Upper lobe of left lung (tissue), 6 donors: ENCODE measurements at places on chromosomes 4 and X.

DNA sequence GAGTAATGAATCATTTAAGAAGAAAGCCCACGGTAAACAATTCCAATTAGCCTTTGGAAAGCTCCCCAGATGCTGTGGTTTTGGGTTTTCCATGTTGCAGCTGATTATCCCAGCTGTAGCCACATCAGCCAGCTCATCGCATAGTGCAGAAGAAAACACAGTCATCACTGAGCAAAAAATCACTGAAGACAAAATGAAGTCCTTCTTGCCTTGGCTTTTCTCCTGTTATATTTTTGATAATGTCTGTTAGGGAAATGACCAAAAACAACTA, 193.0 kb upstream of the C1QTNF7 start:
- DNase-seq: no peak

GRCh38 chrX:67619253-67619652, 75.4 kb downstream of the AR start:
- DNase-seq: no peak

- DNase-seq: no peak
These were observed 134.7 kb downstream of the SHROOM3 start for GRCh38 chr4:76569706-76570105.

- DNase-seq: peak; percentile 36
These were observed at the start of gene COL4A6 for GRCh38 chrX:108438110-108438623. Gene COL4A6, minus strand, starts transcription at chrX:108438422. Its CDS starts 226 bp downstream, at chrX:108438196.

DNA sequence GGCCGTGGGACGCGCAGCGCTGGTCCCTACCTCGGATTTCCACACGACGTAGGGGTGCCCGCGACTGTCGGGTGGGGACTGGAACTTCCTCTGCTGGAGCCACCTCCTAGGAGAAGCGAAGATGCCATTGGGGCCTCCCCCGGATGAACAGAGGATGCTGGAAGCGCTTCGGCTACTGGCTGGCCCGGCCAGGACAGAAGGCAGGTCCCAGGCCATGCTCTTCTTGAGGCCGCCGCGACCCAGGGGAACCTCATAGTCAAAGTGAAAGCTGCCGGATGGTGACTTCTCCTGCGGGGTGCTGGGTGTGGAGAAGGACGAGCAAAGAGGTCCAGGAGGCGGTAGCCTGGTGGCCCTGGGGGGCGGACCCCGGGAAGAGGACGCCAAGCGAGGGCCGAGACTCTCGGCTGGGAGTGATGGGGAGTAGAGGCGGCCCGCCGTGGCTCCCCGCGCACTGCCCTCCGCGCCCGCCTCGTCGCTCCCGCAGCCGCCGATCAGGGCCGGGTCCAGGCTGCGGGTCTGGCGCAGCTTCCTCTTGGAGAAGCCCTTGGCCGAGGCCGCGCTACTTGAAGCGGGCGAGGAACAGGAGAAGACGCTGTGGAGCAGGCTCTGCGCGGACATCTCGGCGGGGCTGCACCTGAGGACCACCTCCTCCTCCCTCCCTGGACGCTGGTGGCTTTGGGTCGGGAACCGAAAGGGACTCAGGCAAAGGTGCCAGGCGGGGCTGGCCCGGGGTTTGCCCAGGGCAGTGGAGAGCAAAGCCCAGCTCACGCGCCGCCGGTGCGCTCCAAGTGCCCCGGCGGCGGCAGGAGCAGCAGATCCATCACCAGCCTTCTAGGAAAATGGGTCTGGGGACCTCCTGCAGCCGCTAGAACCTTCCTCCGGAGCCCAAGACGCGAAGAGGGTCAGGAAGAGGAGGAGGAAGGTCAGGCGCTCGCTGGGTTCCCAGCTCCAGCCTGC, 1.2 kb downstream of the ARHGAP6 start:
- peak; percentile 44 for DNase-seq

DNA sequence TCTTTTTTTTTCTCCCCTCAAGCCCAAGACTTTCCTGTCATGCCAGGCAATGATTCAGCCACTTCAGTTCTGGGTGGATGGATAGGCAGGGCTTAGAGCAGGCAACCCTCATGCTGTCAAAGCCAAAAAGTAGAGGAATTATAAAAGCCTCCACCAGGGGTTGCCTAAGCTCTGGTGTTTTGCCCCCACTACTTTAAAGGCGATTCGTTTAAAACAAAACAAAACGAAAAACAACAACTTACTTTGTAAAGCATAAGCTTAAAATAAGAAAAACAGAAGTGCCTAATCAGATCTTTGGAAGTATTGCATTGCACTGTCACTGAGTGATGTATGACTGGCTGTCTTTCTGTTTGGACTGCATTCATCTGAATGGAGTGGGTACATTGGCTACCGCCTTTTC, 5.3 kb upstream of the IDS start:
- no peak for DNase-seq

GRCh38 chrX:123263747-123264146, 79.7 kb downstream of the GRIA3 start:
- DNase-seq: no peak

DNA sequence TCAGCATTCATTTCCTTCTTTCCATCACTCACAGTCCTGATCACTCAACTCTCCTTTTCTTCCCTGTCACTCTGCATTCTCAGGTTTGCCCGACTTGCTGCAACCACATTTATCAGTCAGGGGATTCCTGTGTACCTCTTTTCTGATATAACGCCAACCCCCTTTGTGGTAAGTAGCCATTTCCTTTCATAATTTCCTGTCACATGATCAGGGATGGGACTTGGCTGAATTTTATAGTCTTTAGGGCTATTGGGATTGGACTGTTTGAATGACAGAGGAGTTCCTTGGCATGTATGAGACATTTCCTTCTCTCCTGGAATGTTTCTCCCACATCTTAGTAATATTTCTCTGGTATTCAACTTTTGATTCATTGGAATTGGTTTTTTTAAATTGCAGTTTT, 11.0 kb downstream of the PGM2 start:
- no peak for DNase-seq

DNA sequence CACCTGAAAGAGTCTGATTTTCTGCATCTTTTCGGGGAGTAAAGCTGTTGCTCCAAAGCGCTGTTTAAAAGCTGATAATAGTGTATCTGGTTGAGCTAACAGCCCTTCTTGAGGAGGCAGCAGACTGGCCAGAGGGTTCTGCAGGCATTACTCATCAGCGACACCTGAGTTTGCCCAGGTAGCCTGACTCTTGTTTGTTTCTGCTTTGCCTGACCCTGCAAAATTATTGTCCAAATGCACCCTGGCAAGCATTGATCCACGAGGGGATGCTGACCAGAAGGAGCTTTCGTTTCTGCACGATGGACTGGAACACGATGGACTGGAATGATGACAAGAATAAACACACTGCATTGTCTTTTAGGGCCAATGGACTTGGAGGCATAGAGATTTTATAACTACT, 6.2 kb downstream of the CD99 start:
- DNase-seq: no peak

DNA sequence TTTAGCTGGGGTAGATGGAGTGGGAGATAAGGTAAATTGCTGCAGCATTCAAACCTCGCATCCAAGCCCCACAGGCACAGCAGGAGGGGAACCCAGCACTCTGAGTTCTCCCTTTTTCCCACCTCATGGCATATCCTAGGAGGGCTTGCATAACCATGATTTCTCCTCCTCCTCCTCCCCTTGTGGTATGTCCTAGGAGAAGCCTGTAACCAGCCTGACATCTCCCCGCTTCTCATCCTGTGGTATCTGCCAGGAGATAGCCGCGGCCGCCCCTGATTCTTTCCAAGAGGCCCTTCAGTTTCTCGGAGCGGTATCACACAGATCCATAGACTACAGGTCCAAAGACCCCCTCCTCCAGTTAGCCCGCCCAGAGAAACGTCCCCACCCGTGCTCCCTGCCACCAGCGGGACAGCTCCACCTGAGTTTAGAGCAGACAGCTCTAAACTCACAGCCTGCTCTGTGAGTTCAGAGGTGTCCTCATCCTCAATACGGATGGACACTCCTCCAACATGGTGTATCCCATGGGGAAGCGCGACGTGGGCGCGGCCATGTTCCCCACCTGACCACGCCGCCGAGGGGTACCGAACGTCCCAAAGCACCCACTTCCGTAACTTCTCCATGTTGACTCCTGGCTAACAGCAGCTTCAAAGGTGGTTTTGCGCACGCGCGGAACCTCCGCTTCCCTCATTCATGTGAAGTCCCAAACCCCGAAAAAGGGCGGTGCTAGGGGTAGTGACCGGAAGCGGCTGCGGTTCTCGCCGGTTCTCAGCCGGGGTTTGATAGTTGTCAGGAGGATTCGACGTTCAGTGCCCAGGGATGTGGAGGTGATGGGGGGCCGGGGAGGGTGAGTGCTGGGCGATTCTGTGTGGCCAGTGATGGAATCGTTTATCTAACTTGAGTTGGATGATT, at the start of gene ZNF81:
ZNF81 (plus strand) TSS at position 739 of the 909 bp plus-strand sequence. CDS start 9,366 bp downstream, outside the sequence.
- DNase-seq: peak; percentile 97

- DNase-seq: no peak
These were observed 104.1 kb upstream of the GPRIN3 start for GRCh38 chr4:89411539-89412309.

DNA sequence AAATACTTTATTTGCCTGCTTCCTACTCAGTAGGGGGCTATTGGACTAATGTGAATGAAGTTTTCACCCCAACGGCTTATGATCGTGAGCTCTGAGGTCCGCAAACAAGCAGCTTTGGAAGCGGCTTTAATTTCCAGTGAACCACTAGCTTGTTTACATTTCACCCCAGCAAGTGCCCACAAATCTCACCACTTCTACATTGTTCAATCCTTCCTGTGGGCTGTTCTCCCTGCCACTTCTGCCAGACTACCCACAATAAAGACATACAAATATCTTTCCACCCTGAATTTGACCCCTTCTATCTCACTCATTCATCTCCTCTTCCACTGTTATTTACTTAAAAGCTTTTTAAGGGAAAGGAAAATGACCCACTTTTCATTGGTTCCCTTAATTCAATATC, 98.0 kb downstream of the CDS1 start:
- DNase-seq: no peak

- no peak for DNase-seq
These were observed 12.4 kb downstream of the EPGN start for GRCh38 chr4:74320559-74321118.

- DNase-seq: no peak
These were observed 82.3 kb upstream of the EDNRA start for GRCh38 chr4:147398556-147398955.

DNA sequence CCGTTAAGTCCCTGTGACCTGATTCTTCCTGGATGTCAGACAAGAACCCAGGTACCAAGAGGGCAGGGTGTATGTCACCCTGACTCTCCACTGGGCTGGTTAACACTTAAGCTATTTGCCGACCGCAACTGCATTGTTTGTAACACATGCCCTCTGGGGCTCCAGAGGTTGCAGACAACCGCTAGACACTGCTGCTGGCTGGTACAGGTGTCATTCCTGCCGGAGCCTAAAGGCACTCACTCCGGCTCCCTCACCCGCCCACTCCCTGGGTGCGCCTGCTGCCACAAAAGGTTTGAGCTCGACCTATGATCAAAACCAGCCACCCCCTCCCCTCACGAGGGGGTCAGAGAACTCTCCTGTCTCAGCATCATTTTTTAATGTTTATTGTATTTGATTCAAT, 208.2 kb downstream of the FAT4 start:
- peak; percentile 18 for DNase-seq

DNA sequence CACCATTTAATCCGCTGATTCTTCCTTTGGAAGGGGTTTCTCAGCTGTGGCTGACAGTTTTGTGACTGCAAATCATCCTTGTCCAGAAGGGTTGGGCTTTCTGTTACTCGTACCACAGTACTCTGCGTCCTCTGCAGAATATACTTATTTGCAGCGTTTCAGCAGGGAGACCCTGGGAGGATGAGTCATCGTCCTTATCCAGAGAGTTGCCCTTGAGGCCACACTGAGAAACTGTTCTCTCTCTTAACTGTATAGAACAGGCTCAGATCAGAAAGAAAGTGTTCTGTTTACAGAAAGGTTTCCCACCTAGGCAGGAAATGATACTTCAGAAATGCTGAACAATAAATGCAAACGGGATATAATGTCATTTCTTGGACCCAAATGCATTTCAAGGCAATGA, 47.8 kb upstream of the DDX53 start:
- DNase-seq: no peak

DNA sequence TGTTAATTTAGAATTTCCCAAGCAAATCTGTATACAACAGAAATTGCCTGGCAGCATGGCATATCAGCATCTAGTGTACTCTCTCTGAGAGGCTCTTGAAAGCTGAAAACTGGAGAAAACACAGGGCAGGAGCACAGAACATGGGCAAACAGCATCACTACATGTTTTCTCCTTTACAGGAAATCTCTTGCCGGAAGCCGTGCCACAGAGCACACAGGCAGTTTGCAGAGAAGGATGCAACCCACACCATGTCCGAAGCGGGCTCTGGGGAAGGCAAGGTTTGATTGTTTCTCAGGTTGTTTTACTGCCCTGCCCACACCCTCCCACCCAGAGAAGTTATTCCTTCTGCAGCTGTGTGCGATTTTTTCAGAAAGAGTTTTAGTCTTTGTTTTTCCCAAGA, 41.1 kb upstream of the FAM9C start:
- no peak for DNase-seq

DNA sequence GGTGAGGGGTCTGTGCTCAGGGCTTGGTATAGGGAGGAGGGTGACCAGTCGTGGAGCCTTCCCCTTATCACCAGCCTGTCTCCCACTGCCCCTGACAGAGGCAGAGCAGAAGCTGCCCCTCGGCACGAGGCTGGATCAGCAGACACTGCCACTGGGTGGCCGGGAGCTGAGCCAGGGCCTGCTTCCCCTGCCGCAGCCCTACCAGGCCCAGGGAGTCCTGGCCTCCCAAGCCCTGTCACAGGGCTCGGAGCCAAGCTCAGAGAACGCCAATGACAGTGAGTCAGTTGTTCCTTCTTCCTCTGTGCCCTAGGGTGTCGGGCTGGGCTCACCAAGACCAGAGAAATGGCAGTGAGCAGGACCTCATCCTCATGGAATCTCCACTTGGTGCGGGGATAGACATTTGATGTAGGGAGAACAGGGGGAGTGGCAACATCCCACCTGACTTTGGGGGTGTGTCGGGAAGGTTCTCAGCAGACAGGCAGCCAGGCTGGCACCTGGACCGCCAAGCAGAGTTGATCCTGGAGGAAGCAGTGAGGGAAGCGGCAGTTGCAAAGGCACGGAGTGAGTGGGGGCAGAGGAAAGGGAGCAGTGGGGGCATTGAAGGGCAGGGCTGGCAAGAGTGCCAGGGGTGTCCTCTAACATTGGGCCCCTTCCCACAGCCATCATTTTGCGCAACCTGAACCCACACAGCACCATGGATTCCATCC, 14.3 kb upstream of the UBA1 start:
- no peak for DNase-seq

DNA sequence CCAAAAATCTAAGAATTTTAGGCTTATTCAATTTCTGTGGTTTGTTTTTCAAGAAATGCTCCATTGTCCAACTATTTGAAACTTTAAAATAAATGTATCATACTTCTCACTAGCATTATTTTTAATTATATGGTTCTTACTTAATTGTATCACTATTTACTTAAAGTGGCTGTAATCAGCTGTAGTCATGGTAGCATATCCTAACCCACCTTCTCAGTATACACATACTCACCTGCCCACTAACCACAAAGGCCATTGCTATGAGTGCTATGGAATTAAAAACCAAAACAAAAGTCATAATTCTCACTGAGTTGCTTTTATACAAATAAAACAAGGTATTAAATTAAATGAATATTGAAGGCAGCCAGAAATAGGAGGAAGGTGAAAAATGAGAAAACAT, 5.0 kb downstream of the FBXO8 start:
- DNase-seq: no peak
